ENCODE measurements at places on chromosomes 4 and X. TPM values are rescaled to one million over a fixed set of nuclear protein-coding genes. Genes with fewer than 3 reads are reported as not detected.

GRCh38 chr4:13633671-13634070 is 6.1 kb upstream of the BOD1L1 start:
- no peak for DNase-seq

DNA sequence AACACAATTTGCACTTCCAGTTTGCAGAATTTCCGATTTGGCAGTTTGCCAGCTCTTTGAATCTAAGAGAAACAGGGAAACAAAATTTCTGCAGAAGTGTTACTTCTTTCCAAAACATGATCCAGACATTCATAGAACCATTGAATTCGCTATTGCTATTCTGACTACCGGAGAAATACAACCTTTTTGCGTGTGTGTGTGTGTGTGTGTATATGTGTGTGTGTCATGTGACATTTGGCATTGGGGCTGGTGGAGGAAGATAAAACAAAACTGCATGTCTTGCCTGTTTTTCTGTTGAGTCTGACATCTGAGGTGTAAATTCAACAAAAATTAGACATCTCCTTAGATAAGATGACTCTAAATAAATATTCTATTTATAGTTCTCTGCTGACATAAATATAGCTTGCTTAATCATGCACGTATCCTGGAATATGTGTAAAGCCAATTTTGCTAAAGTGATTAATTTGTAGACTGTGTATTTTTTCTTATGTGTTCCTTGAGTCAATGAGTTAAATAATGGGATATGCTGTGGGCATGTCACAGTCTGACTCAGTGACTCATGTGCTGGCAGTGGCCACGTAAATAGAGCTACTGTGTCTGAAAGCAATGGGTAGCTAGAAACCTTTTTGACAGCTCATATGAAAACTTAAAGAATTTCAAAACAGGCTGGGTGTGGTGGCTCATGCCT is 98.9 kb downstream of the HPGD start:
- DNase-seq, result no peak

DNA sequence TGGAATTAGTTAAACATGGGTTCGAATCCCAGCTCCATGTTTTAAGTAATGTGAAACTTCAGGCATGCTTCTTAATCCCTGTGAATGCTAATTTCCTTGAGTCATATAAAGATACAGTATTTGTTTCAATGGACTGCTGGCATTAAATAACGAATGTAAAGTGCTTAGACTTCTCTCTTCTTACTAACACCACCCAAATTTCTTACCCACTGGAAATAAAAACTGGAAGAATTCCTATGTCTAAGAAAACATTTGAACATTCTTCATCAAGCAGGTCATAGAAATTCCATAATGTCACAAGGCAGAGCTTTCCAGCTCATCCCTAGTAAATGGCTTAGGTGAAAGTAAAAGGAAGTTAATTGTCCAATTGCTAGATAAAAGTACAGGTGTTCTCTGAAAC is 172.5 kb downstream of the ANK2 start:
- DNase-seq, result no peak

DNA sequence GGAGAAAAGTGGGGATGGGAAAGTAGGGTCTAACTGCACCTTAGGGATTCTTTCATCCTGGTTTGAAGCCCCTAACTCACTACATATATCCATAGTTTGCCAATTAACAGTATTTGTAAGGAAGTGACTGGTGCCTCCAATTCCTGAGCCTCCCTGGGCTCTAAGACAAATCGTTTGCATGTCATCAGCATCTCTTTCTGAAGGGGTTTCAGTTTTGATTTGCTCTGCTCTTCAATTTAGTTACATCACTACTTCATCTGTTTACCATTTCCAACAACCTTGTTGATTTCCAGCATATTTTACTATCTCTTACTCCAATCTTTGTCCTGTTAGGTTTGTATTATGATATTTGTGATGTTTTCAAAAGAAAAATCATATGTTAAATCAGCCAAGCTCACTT is 15.5 kb upstream of the DDX60 start:
- DNase-seq, result no peak

DNA sequence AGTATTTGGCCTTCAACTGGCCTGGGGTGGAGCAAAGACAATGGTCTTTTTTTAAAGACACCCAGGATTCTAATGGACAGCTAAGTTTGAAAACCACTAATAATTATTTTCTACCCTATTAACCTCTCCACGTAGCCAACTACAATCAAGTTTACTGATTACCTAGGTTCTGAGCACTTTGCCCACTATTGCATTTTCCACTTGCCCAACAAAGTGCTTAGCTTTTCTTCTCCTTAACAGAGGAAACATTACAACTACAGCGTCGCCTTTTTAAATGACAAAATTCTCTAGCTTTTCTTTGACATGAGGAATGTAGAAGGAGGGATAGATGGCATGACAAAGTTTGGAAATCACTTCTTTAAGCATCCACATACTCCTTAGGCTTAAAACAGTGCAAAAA is 2.0 kb downstream of the CHIC2 start:
- no peak for DNase-seq

- DNase-seq, result no peak
These were observed 77.9 kb downstream of the CXXC4 start for GRCh38 chr4:104416725-104417356.

DNA sequence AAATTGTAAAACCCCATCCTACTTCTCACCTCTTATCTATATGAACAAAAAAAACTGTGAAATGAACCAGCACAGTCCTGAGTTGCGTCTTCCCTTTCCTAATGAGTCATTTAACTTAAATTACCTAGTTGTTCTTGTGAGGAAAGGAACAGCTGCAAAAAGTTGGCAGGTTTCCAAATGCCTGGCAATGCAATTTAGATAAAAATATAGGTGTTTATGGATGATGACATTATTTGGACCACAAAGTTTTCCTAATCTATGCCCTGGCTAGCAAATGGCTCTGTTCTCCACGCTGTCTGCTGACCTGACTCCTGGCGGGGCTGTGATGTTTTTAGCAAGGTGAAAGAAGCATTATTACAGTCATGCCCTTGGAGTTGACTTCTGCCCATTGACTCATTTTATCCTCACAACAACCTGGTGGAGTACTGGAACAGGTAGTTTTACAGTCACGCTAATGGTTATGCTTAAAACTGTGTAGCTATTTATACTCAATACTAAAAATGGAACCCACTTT is 29.8 kb upstream of the RELL1 start:
- no peak for DNase-seq

The UBQLN2 gene
- 23.5 TPM for total RNA-seq

The TMSB15A gene
- not detected for total RNA-seq
